NCI-H524 (cell line): ENCODE measurements at places on chromosomes 1 and 21.

DNA sequence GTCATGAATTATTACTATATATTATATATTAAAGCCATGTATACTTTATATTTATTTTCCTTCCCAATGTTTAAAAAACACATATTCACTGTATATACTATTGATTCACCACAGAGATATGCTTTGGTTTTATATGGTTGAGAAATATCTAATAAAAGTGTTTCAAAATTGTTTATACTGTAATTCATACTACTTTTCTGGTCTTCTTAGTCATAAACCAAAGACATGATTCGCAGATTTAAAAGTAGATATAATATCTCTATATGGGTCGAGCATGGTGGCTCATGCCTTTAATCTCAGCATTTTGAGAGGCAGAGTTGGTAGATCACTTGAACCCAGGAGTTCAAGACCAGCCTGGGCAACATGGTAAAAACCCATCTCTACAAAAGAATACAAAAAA lies 738.4 kb downstream of the USP25 start:
- no peak for DNase-seq

DNA sequence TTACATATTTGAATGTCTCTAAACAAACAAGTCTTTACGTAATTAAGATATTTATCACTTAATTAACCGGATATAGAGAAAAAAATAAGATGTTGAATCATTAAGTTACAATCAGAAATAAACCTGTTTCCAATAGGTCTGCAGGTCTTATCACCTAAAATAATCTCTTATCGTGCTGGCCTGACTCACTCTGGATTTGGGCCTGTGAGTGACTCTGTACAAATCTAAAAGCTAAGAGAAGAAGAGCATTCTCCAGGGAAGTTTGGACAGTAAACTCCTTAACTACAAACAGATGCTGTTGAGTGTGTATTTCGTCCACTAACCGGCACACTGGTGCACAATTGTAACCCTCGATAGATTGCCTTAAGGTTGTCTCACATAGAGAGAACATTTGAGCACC lies 25.3 kb downstream of the CEP104 start:
- DNase-seq: no peak

DNA sequence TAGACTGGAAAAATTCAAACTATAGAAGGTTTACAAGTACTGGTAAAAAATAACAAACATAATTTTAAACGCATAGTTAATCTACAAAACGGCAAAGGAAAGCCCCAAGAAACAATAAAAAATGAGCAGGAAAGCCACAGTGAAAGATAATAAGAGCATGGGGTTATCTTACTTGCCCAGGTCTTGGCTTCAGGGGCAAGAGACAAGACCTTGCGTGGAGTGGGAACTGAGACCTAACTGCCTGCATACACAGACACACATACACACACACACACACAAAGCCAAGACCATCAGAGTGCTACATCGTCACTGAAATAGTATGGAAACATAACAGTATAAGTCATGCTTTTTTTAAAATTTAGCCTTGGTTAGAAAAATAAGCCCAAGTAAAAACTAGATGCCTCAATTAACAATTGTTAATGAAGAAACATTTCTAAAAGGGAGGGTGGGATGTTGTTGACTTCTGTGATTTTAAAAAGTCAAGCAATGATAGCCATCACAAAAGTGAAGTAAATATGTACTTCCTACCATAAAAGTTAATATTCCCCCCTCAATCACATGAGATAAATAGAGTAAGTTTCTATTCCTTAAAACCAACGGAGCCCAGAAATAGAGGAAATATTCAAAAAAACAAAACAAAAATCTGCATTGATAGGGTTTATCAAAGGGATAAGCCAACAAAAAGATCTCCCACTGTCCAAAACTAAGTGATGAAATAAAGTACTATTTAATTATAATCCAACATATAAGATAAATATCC lies 29.4 kb upstream of the CRP start:
- DNase-seq: no peak

- peak; percentile 62 for DNase-seq
Observed at GRCh38 chr21:24289539-24289938, 1317.7 kb downstream of the MRPL39 start.

DNA sequence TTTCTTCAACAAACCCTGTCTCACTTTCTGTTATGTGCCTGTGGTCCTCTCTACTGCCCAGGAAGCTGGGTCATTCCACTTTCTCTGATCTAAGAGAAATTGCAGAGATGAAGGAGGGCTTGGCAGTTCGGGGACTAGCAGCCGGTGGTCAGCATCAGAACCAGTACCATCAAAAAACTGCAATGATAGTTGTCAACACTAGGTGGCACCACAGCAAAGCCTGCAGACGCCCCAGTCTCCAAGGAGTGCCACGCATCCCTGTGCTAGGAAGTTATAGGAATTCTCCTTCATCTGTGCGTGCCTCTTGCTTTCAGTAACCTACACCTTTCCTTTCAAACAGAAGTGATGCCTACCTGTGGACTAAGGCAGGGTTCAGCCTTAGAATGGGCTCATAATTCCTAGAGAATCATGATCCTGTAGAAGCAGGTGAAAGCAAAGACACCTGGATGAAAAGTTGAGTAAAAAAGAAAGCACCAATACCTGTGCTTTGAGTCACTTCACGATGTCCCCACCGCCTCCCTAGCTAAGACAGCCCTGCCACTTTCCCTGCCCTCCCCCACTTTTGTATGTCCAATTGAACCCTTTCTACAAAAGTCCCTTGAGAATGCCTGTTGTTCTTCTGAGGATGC lies 129.2 kb downstream of the ADAMTS1 start:
- DNase-seq: peak; percentile 80

GRCh38 chr1:17635811-17636210 lies 96.3 kb downstream of the ARHGEF10L start:
- no peak for DNase-seq

- DNase-seq: no peak
Observed at GRCh38 chr21:38171723-38172344, 85.0 kb upstream of the KCNJ15 start.
